ENCODE measurements at places on chromosomes 6 and 20. TPM values are rescaled to one million over a fixed set of nuclear protein-coding genes. Genes with fewer than 3 reads are reported as not detected.

GRCh38 chr6:39411465-39411864 lies 89.0 kb upstream of the KCNK16 start:
- H3K4me3 ChIP-seq, result no peak overlapping the region
- no peaks in the 10 kb centered on the region for H3K4me1 ChIP-seq
- no peaks in the 10 kb centered on the region for H3K36me3 ChIP-seq
- H3K27ac ChIP-seq, result no peak overlapping the region
- H3K27me3 ChIP-seq, result no peaks in the 10 kb centered on the region

- no peaks in the 10 kb centered on the region for H3K4me1 ChIP-seq
- H3K27me3 ChIP-seq, result no peaks in the 10 kb centered on the region
- no peak overlapping the region for H3K27ac ChIP-seq
- H3K36me3 ChIP-seq, result no peaks in the 10 kb centered on the region
- no peak for DNase-seq
- H3K4me3 ChIP-seq, result no peak overlapping the region
Measured at GRCh38 chr20:37579106-37579505, 51.4 kb upstream of the BLCAP start.

DNA sequence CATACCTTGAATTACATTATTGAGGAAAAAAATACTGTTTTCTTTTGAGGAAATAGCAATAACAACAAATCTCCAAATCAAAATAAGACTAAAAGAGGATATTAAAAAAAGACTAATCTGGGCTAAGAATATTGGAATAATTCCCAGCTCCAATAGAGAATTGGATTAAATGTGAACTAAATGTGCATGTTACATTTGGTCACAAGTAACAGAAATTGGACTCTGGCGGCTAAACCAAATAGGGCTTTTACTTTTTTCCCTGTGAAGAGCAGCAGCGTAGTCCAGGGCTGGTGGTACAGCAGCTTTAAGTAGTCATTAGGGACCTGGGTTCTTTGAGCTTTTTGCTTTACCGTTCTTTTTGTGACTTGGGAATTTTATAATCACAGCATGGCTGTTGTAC lies 71.9 kb downstream of the ELOVL2 start:
- H3K4me1 ChIP-seq, result no peaks in the 10 kb centered on the region
- no peaks in the 10 kb centered on the region for H3K36me3 ChIP-seq
- H3K27ac ChIP-seq, result no peak overlapping the region
- no peak for DNase-seq
- no peaks in the 10 kb centered on the region for H3K27me3 ChIP-seq
- H3K4me3 ChIP-seq, result no peak overlapping the region

GRCh38 chr20:8073024-8073832 lies 53.7 kb upstream of the TMX4 start:
- no peaks in the 10 kb centered on the region for H3K27me3 ChIP-seq
- no peak for DNase-seq
- H3K4me1 ChIP-seq, result no peaks in the 10 kb centered on the region

- H3K27me3 ChIP-seq, result no peaks in the 10 kb centered on the region
- no peak overlapping the region for H3K4me3 ChIP-seq
- no peaks in the 10 kb centered on the region for H3K36me3 ChIP-seq
- H3K4me1 ChIP-seq, result no peaks in the 10 kb centered on the region
Measured at GRCh38 chr6:22231616-22232015, 65.2 kb downstream of the PRL start.

GRCh38 chr6:3803627-3804468 lies 45.3 kb upstream of the FAM50B start:
- no peaks in the 10 kb centered on the region for H3K27me3 ChIP-seq
- DNase-seq, result peak; percentile 89
- no peaks in the 10 kb centered on the region for H3K4me1 ChIP-seq
- H3K27ac ChIP-seq, result peak overlapping the region; percentile 70
- no peaks in the 10 kb centered on the region for H3K36me3 ChIP-seq

- H3K4me3 ChIP-seq, result no peak overlapping the region
- H3K36me3 ChIP-seq, result no peaks in the 10 kb centered on the region
- no peak overlapping the region for H3K27ac ChIP-seq
- H3K27me3 ChIP-seq, result no peaks in the 10 kb centered on the region
Measured at GRCh38 chr6:46323312-46323965, 152.7 kb upstream of the ENPP5 start.

- no peaks in the 10 kb centered on the region for H3K36me3 ChIP-seq
- H3K27ac ChIP-seq, result no peak overlapping the region
- H3K4me1 ChIP-seq, result no peaks in the 10 kb centered on the region
- H3K4me3 ChIP-seq, result no peak overlapping the region
- no peaks in the 10 kb centered on the region for H3K27me3 ChIP-seq
Measured at GRCh38 chr6:95133578-95133977, 443.8 kb upstream of the MANEA start.

GRCh38 chr6:153131037-153131981 lies at the start of gene RGS17:
RGS17 (minus strand) TSS chr6:153131282; CDS start chr6:153044018, 87,264 bp downstream.
- no peaks in the 10 kb centered on the region for H3K36me3 ChIP-seq
- DNase-seq, result no peak
- no peaks in the 10 kb centered on the region for H3K4me1 ChIP-seq
- peaks cover 2% of the 10 kb centered on the region for H3K27me3 ChIP-seq

DNA sequence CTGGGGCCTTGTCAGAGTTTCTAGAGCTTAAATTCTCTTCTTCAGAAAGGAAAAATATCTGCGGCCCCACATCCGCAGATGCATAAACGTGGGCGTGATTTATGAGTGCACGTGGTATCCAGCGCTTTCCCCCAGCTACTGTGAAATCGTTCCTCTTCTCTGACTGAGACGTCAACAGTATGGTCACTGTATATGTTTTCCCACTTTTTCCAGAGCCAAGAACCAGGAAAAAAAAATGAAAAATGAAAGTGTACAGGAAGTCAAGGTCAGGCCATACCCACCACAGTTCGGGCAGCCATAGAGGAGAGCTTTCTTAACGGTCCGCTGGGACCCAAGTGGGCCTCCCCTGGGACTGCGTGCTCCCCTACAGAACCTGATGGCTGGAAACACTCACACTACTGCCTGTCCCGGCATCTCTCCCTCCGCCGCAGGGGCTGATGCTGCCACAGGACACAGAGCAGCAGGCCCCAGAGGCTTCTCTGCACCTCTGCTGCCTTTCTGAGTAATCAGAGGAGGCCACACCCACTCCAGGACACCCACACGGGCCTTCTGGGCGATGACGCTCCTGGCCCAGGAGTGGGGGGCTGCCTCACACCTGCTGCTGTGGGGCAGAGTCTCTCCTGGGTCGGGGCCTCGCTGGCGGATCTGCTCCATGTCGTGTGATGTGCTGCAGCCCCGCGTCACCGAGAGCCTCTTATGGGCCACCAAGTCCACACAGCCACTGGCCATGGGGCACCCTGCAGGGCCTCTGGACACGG lies 16.4 kb upstream of the STX16 start:
- H3K4me3 ChIP-seq, result no peak overlapping the region
- H3K27ac ChIP-seq, result no peak overlapping the region
- no peaks in the 10 kb centered on the region for H3K27me3 ChIP-seq
- H3K36me3 ChIP-seq, result no peaks in the 10 kb centered on the region

GRCh38 chr6:103001724-103002123 lies 1608.2 kb downstream of the GRIK2 start:
- no peak for DNase-seq
- no peak overlapping the region for H3K27ac ChIP-seq
- H3K4me3 ChIP-seq, result no peak overlapping the region
- no peaks in the 10 kb centered on the region for H3K4me1 ChIP-seq
- H3K36me3 ChIP-seq, result no peaks in the 10 kb centered on the region

- no peak overlapping the region for H3K27ac ChIP-seq
- H3K27me3 ChIP-seq, result no peaks in the 10 kb centered on the region
- no peaks in the 10 kb centered on the region for H3K36me3 ChIP-seq
- DNase-seq, result no peak
- no peaks in the 10 kb centered on the region for H3K4me1 ChIP-seq
Measured at GRCh38 chr6:147782302-147782701, 273.8 kb downstream of the SAMD5 start.

DNA sequence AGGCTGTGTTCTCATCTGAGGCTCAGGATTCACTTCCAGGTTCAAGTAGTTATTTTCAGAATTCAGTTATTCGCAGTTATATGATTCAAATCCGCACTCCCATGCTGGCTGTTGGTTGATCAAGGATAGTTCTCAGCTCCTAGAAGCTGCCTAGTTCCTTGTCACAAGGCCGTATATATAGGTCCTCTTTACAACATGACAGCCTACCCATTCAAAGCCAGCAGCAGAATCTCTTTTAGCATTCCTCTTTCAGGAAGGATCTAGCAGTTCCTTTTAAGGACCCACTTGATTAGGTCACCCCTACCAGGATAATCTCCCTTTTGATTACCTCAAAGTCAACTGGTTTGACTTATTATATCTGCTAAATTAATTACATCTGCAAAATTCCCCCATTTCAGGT lies 23.8 kb upstream of the LAMP5 start:
- no peaks in the 10 kb centered on the region for H3K27me3 ChIP-seq
- DNase-seq, result no peak
- no peaks in the 10 kb centered on the region for H3K4me1 ChIP-seq
- no peaks in the 10 kb centered on the region for H3K36me3 ChIP-seq

GRCh38 chr6:164695896-164696295 lies 613.5 kb downstream of the C6orf118 start:
- no peak for DNase-seq
- H3K27ac ChIP-seq, result no peak overlapping the region
- H3K4me1 ChIP-seq, result no peaks in the 10 kb centered on the region
- H3K27me3 ChIP-seq, result no peaks in the 10 kb centered on the region

- H3K4me3 ChIP-seq, result no peak overlapping the region
- H3K27ac ChIP-seq, result no peak overlapping the region
- H3K27me3 ChIP-seq, result no peaks in the 10 kb centered on the region
- DNase-seq, result peak; percentile 76
Measured at GRCh38 chr6:2021713-2022125, 223.7 kb downstream of the GMDS start.

- H3K27ac ChIP-seq, result no peak overlapping the region
- no peaks in the 10 kb centered on the region for H3K4me1 ChIP-seq
- DNase-seq, result no peak
- no peak overlapping the region for H3K4me3 ChIP-seq
Measured at GRCh38 chr20:528923-529604, 14.5 kb downstream of the CSNK2A1 start.

DNA sequence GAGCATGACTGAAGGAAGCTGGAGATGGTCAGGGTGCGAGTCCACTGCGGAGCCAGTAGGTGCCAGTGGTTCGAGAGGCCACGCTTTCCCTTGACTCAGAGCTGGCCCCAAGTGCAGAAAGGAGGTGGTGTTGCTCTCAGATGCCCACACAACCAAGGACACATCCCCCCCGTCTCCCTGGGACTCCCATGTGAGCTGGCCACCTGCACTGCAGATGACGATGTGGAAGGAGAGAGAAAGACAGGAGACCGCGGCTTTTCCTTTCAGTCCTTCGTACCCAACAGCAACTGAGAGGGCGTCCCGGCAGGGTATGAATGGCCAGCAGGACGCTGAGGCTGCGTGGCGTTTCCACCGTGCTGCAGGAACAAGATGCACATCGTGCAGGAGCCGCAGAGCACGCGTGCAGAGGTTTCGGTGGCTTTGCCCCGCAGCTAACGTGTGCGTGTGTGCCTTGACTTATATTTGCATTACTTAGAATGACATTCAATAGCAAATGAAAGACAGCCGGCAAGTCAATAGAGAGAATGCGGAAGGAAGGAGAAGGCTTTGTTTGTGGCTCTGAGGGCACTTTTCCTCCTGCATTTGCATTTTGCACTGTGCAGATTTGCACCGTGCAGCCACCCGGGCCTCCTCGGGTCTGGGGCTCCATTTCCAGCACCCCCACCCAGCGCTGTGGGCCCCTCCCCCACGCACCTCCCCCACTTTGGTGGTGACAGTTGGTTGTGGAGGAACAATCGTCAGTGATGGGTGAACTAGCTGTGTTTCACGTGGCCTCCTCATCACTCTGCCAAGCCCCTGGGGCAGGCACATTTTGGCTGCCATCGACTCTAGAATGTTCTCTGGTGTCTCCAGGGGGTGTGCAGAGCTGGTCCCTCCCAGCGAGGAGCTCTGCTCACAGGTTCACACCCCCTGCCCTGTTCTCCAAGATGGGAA lies 26.4 kb upstream of the BHLHE23 start:
- H3K4me3 ChIP-seq, result no peak overlapping the region
- H3K4me1 ChIP-seq, result no peaks in the 10 kb centered on the region
- no peak overlapping the region for H3K27ac ChIP-seq
- H3K36me3 ChIP-seq, result no peaks in the 10 kb centered on the region
- DNase-seq, result no peak

DNA sequence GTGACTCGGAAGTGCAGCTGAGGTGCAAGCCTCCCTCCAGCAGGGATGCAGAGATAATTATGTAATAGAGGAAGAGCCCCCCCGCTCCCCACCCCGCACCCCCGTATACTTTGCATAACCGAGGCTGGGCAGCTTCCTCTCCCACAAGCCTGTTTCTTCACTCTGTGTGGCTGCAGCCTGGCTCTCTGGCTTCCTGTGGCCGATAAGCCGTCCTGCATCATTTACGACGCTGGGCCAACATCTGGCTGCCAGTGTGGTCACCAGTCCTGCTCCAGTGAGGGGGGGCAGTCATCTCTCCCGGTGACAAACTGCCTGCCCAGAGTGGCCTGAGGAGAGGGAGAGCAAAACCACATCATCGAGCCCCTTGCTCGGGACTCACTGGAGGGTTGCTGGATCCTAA lies 59.2 kb downstream of the RBM38 start:
- H3K4me1 ChIP-seq, result no peaks in the 10 kb centered on the region
- H3K27me3 ChIP-seq, result no peaks in the 10 kb centered on the region
- no peaks in the 10 kb centered on the region for H3K36me3 ChIP-seq
- H3K4me3 ChIP-seq, result no peak overlapping the region
- peak overlapping the region; percentile 63 for H3K27ac ChIP-seq
- DNase-seq, result no peak

DNA sequence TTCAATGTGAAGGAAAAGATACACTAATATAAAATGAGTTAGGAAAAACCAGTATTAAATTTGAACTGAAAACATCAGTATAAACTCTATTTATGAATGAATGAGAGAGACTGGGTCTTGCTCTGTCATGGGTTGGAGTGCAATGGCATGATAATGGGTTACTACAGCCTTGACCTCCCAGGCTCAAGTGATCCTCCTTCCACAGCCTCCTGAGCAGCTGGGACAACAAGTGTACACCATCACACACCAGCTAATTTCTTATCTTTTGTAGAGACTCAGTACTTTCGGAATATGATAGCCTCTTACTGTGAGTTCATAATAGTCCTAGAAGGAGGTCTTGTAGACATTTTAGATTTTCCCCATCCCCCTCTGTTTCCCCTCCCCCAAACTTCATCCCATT lies 21.4 kb downstream of the KCTD20 start:
- no peak for DNase-seq
- H3K27ac ChIP-seq, result no peak overlapping the region

- H3K4me3 ChIP-seq, result no peak overlapping the region
- H3K27ac ChIP-seq, result peak overlapping the region; percentile 27
- no peaks in the 10 kb centered on the region for H3K27me3 ChIP-seq
- H3K4me1 ChIP-seq, result no peaks in the 10 kb centered on the region
- no peaks in the 10 kb centered on the region for H3K36me3 ChIP-seq
- no peak for DNase-seq
Measured at GRCh38 chr6:164507206-164507940, 802.0 kb downstream of the C6orf118 start.

DNA sequence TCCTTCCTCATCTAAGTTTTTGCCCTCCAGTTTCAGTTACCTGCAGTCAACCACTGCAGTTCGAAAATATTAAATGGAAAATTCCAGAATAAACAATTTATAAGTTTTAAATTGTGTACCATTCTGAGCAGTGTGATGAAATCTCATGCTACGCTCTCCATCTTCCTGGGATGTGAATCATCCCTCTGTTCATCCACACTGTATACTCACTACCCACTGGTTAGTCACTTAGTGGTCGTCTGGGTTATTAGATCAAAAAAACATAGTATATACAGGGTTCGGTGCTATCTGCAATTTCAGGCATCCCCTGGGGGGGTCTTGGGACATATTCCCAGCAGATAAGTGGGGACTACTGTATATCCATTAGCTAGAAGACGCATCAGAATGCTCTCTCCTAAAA lies 151.9 kb upstream of the SLC22A16 start:
- no peak overlapping the region for H3K27ac ChIP-seq
- no peaks in the 10 kb centered on the region for H3K4me1 ChIP-seq
- H3K27me3 ChIP-seq, result no peaks in the 10 kb centered on the region
- no peak for DNase-seq

ADGB gene
- total RNA-seq, result not detected

MYH7B gene
- 34.9 TPM for total RNA-seq

TRIM31 gene
- not detected for total RNA-seq

PKIB gene
- total RNA-seq, result not detected

NDRG3 gene
- total RNA-seq, result 19.7 TPM
